Stimulated activated CD4-positive, alpha-beta T cell treated with anti-CD3 and anti-CD28 coated beads, Interleukin-12 subunit alpha, Interleukin-12 subunit beta, amount 100 ng/mL, for 4 hours (primary cell): ENCODE measurements at places on chromosomes 1 and 21.

DNA sequence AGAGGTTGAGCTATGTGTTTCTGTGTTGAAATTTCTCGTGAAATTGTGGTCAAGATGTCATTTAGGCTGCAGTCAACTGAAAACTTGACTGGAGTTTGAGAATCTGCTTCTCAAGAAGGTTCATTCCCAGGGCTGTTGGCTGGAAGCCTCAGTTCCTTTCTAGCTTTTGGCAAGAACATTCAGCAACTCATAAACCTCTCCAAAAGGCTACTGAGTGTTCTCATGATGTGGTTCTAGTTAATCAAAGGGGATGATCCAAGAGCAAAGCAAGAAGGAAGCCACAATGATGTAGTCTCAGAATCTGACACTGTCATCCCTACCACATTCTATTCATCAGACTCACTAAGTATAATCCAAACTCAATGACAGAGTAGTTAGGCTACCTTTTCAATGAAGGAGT lies 66.6 kb downstream of the SPATA6 start:
- DNase-seq, result no peak

DNA sequence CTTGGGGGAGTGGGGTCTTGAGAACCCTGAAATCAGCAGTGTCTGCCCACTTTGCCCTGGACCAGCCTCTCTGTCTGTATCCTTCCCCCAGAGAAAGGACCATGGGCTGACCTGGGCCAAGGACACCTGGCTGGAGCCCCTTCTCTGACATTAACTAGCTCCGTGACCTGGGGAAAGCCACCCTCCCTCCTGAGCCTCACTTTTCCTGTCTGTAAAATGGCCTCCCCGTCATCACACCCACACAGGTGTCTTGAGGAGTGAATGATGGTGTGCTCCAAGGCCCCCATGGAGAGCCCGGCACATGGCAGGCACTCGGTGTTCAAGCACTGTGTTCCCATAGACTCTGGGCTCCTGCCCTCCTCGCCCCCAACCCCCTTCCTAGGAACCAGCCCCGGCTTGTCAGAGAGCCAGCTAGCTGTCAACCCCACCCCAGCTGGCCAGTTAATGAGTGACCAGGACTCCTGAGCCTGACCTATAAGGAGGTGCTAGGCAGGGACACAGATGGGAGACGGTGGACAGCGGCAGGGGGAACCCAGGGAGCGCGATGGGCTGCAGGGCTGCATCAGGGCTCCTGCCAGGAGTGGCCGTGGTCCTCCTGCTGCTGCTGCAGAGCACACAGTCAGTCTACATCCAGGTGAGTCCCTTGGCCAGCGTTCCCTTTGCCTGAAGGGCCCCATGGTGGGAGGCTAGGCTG lies at the start of gene GUCA2B:
Gene GUCA2B, plus strand, starts transcription at position 504 of the 694 bp plus-strand sequence. Its CDS starts 41 bp downstream, at position 545.
- no peak for DNase-seq

DNA sequence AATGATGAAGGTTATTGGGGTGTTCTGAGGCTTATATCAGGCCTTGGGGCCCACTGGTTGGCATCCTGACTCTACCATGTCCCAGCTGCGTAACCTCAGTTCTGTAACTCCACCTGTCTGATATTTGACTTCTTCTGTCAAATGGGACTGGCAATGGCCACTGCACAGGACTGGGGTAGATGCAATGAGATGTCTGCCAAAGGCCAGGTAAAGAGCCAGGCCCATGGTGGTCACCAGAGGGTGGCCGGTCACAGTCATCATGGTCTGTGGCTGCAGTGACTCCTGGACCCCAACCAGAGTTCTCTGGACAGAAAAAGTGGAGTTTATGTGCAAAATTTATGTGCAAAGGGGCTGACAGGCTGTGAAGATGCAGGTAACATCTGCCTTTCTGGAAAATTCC lies 173.3 kb downstream of the PTPRU start:
- no peak for DNase-seq

DNA sequence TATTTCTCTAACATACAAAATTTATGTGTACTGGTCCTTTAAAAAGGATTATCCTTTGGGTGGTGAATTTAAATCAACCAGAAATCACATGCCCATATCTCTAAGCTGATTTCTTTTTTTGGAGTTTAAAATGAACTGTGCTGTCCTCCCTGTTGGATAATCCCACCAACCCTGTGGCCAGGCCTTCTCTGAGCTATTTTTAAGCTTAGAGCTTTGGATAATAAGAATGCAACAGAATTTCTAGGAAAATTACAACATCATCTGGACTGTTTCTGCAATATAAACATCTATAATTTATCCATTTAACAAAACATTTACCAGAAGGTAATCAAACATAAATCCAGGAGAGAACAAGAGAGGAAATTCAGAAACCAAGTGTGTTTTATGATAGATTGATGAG lies 88.3 kb downstream of the LRRC40 start:
- DNase-seq, result no peak

DNA sequence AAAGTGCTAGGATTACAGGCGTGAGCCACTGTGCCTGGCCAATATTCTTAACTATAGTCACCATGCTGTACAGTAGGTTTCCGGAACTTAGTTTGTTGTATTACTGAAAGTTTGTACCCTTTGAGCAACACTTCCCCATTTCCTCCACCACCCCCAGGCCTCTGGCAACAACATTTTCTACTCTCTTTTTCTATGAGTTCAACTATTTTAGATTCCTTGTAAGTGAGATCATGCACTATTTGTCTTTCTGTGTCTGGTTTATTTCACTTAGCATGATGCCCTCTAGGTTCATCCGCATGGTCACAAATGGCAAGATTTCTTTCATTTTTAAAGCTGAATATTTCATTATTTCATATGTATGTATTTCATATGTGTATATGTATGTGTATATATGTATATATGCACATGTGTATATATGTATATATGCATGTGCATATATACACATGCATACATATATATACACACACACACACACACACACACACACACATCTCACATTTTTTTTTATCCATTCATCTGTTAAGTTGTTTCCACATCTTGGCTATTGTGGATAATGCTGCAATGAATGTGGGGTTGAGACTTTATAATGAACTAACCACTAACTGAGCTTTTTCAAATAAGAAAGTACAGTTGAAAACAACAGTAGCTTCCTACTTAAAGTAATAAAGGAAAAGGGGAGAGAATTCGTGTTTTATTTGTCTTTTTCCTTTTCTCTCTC lies 256.8 kb upstream of the C1orf105 start:
- DNase-seq, result no peak
